ENCODE measurements at places on chromosomes 1 and 21. TPM values are rescaled to one million over a fixed set of nuclear protein-coding genes. Genes with fewer than 3 reads are reported as not detected.

The VWA5B1 gene
- total RNA-seq, result 0.78 TPM

The KCND3 gene
- 1.0 TPM for total RNA-seq

The SPRR3 gene
- total RNA-seq, result not detected

- no peak for ATAC-seq
These were observed 23.5 kb downstream of the COL6A1 start for GRCh38 chr21:46005081-46005480.

DNA sequence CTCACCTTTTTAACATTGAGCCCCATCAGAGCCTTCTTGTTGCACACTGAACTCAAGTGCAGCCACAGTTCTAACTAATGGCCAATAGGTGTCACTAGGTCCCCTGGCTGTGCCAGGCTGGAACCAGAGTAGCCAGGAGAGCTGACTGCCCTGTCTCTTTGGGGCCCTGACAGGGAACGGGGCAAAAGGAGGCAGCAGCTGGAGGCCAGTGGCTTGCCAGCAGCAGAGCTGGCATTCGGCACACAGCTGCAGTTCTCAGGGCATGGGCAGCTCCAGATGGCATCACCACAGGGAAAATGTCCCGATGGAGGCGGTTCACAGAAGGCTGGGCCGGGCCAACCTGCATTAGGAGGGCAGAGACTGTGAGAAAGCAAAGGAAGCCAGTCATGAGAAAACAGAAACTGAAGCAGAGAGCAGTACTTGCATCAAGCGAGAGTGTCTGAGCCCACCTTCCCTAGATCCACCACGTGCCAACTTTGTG lies 188.6 kb downstream of the FCRL5 start:
- peak; percentile 24 for ATAC-seq

- ATAC-seq, result peak; percentile 57
These were observed 53.5 kb upstream of the C8B start for GRCh38 chr1:57019236-57019839.

DNA sequence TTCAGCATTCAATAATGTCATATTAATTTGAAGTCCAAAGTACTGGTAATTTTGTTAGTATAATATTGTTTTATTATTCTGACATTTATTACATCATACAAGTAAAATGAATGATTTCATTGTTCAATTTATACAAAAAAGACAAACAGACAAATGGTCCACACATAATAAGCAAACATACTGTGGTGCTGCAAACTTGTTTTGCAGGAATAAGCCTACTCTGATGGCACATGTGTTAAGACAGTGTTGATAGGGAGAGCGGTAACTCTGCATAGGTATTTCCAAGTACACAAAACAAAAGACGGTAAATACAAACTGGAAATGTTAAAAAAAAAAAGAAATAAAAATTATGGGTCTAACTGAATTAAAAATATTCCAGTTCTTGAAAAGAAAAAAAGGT lies 59.7 kb upstream of the DPYD start:
- ATAC-seq, result no peak

The CR1L gene
- total RNA-seq, result not detected

- no peak for ATAC-seq
These were observed 25.2 kb downstream of the CNST start for GRCh38 chr1:246591504-246591903.

GRCh38 chr1:187763465-187763864 lies 934.7 kb downstream of the PLA2G4A start:
- no peak for ATAC-seq

DNA sequence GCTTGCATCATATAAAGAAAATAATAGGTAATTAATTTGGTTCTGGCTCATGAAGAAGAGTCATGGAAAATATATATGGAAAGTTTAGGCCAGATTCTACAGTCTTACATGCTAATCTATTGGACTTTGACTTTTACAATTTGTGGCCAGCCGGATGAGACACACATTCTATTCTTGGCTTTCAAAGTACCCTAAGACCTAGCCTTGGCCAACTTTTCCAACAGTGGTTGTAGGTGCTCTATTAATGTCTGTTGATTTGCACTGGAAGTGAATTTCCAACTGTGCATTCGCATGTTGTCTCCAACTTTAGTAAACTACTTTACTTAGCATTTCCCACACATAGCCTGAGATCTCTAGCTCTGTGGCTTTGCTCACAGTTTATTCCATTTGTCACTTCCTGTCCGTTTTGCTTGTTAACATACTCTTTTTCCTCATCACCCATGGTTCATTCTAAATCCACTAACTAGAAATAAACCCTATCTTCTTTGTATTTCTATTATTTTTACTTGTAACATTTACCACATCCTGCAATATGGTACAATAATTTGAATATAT lies 644.0 kb downstream of the PTPRC start:
- no peak for ATAC-seq
